ENCODE measurements at places on chromosomes 6 and 20.

- DNase-seq = no peak
These were observed 871.1 kb downstream of the KIF16B start for GRCh38 chr20:15702161-15702560.

- DNase-seq = no peak
These were observed 34.1 kb downstream of the RAB44 start for GRCh38 chr6:36731622-36732310.

DNA sequence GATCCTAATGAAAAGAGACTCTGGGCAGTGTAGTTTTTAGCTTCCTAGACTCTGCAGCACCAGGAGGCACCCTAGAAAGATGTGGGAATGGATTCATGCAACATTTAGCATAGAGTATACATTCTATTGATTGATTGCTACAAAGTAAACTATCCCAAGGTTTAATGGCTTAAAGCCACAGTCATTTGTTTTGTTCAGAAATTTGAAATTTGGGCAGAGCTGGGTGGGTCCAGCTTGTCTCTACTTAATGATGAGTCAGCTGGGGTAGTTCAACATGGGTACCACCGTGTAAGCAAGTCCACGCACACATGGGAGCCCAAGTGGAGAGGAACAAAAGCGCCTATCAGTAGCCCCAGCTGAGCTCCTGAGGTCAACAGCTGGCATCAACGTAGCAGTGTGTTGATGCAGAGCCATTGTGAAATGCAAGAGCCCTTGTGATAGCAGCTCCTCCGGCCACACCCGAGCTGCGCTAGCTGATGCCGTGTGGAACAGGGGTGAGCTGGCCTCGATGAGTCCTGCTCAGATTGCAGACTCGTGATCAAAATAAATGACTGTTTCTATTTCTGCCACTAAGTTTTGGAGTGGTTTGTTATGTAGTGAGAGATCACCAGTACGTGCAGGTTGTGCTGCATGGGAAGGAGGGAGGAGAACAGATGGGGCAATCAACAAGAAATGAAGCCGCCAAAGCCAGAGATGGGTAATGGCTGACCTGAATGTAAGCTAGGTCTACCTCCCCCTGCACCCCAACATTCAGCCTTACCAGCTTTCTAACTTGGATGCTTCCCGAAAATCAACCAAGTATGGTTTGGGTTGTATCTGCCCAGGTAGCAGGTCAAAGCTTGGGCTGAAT lies 45.7 kb upstream of the TRAF3IP2 start:
- no peak for DNase-seq

GRCh38 chr6:170206317-170206621 lies 84.6 kb downstream of the DLL1 start:
- no peak for DNase-seq
